ENCODE measurements at places on chromosomes 3 and 15. TPM values are rescaled to one million over a fixed set of nuclear protein-coding genes. Genes with fewer than 3 reads are reported as not detected.

DNA sequence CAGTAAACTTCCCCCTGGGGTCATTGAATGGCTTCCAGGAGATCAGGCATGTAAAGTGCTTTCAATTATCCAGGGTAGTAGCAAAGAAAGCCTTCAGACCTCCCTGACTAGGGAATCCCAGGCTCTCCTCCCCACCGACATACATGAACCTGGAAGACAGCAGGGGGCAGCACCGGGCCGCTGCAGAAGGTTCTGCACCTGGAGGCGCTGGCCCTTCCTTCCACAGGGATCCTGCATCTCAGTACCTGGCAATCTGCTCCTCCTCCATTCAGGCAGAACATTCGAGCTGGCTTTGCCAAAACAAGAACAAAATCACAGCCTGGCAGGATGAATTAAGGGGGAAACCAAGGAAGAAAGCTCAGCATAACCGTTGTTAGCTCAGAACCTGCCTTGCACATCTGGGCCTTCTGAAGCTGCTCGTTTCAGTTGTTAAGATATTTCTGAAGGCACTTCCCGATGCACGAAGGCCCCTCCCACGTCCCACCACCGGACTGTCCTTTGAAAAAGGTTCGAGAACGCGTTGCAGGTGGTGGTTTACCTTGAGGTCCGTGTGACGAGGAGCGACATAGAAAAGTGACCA, 237.7 kb downstream of the SLCO3A1 start:
- no peak for DNase-seq

DNA sequence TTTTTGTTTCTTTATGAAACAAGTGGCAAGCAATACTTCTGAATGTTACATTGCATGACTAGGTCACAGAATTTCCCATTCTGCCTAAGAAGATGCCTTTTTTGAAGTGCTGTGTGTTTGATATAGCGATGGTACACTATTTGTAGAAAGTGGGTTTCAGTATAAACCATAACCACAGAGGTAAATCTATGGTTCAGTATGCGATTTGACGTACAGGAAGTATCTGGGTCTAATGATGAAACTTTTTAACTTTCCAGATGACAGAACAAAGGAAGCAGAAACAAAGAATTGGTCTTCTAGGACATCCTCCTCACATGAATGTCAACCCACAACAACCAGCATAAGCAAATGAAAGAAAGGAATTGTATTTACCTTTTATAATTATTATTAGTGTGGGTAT, 133.4 kb upstream of the BHLHE40 start:
- no peak for DNase-seq

DNA sequence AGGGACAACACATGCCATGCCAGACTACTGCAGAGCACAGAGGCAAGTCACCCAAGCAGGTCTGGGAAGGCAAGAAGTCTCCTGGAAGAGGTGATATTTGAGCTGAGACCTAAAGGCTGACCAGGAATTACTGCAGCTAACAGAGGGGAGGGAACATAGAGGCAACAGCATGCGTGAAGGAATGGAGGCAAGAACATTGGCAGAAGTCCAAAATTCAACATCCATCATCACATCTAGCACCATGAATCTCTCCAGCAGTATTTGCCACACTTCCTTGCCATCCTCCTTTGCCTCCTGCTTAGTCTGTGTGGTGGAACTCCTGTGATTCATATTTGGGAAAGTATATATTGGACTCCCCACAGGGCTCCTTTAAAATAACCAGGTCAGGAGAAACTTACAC, 870 bp upstream of the TSEN2 start:
- DNase-seq: no peak

- no peak for DNase-seq
Measured at GRCh38 chr3:9078561-9079240, 115.4 kb upstream of the RAD18 start.

DNA sequence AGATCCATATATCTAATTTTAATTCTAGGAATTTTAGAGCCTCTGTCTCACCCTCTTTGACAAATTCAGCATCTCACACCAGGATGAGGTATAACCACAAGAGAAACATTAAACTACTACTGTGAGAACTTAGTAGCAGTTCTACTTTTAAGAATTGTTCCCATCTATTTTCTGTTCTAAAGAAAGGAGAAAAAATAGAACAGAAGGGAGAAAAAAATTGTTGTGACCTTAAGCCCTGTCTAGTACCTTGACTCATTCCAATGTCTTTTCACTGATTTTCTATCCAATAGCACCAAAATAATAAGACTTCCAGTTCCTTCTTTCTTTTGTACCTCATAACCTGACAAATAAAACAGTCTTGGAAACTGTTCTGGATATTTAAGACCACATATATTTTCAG, 37.0 kb downstream of the FRMD5 start:
- DNase-seq: no peak

GRCh38 chr15:90539789-90540188, 10.1 kb downstream of the CRTC3 start:
- DNase-seq: no peak

GRCh38 chr3:145191543-145191942, 969.4 kb downstream of the PLOD2 start:
- no peak for DNase-seq

The LDHAL6B gene
- not detected for polyA plus RNA-seq

The ELP6 gene
- polyA plus RNA-seq: 27.7 TPM

The UNC13C gene
- polyA plus RNA-seq: under 0.01 TPM

The FES gene
- polyA plus RNA-seq: 7.2 TPM

The CACNA2D2 gene
- not detected for polyA plus RNA-seq
